ENCODE measurements at places on chromosomes 16 and 17.
A peak's percentile ranks its signal among the peaks of the same experiment; 100 is the strongest.

DNA sequence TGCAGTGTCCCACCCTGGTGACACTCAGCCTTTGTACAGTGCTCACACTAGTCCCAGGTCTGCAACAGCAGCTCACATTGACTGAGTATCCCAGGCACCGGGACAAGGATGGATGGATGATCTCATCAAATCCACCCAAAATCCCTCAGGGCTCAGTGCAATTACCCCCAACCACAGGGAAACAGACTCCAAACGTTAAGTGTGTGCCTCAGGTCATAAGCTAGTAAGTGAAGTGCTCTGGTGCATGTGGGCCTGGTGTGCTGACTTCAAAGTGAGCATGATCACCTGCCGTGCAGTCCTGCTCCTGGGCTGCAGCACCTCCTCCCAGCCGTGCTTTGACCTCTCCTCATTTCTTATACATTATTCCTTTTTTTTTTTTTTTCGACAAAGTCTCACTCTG is 31.2 kb upstream of the CD300E start:
- DNase-seq, result no peak

- DNase-seq, result no peak
These were observed 14.5 kb downstream of the RPRML start for GRCh38 chr17:46964315-46965265.

DNA sequence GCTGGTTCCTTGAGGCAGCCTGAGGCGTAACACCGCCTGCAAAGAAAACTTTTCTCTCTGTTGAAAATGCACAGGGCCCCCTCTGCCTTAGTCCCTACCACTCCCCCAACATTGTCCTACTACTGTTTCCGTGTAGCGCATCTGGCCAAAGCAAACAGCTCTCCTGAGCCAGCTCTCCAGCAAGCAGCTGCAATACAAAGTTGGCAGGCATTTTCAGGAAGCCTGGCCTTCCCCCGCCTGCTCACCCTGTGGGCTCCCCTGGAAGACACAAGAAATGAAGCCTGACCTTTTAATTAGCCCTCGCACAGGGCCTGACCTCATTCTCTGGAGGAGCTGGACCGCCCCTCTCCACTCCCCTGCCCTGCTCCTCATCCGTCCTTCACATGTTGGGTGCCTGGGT is 66.7 kb downstream of the SOX9 start:
- DNase-seq, result no peak

DNA sequence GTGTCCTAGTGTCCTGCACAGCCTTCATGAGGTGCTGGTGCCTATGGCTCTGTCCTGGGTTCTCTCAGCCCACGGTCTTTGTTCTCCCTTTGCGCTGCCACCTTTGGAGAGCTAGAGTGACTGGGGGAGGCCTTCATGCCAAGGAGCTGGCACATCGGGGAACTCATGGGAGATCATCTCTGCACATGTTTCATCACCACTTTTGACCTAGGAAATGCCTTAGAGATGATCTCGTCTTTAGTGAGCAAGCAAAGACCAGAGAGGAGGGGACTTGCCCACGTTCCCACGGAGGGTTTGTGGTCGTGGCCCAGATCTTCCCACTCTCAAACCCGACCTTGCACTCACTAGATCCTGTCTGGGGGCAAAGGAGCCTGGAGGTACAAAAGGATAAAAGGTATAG is 23.5 kb downstream of the TBX4 start:
- DNase-seq, result no peak

GRCh38 chr17:37048811-37049210 is 100.1 kb downstream of the AATF start:
- DNase-seq, result no peak

DNA sequence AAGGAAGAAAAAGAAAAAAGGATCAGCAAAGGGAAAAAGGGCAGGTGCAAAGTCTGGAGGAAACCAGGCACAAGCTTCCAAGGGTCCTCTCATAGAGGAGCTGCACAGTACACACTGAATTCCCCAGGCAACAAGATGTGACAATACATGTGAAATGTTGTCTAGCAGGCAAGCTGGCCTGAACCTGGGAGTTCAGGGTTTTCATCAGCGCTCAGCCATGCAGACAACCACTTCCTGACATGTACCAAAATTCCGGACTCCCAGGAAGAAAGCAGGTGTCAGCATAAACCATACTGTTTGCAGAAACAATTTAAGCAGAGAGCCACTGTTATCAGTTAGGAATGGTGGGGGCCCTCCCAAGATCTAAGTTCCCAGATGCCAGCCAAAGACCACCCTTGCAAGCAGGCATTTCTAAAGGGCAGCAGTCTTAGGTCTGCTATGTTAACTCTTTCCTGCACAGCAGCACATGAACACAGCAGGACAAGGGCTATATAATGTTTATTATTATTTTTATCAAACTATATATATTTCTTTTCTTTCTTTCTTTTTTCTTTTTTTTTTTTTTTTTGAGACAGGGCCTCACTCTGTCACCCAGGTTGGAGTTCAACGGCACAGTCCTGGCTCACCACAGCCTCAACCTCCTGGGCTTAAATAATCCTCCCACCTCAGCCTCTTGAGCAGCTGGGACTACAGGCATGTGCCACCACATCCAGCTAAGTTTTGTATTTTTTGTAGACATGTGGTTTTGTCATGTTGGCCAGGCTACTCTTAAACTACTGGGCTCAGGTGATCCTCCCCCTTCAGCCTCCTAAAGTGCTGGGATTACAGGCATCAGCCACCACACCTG is 10.1 kb downstream of the TK2 start:
- no peak for DNase-seq

- no peak for DNase-seq
These were observed 26.3 kb downstream of the LAT start for GRCh38 chr16:29011112-29011511.

GRCh38 chr16:10769381-10769780 is 25.7 kb downstream of the NUBP1 start:
- DNase-seq, result no peak

DNA sequence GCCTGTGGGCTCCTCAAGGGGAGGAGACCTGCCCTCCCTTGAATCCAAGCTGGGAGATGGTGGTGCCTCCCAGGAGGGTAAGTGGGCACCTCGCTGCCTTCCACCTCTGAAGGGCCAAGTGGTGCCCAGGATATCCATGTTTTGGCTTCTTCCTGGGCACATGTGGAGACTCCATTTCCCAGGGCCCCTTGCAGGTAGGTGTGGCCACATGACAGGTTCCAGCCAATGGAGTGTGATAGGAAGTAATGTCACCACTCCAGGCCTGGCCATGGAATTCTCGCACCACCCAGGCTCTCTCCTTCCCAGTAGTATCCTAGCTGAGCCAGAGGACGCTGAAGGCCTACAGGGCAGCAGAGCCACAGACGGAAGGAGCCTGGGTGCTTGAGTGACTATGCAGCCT is 17.6 kb upstream of the PEMT start:
- DNase-seq, result no peak

DNA sequence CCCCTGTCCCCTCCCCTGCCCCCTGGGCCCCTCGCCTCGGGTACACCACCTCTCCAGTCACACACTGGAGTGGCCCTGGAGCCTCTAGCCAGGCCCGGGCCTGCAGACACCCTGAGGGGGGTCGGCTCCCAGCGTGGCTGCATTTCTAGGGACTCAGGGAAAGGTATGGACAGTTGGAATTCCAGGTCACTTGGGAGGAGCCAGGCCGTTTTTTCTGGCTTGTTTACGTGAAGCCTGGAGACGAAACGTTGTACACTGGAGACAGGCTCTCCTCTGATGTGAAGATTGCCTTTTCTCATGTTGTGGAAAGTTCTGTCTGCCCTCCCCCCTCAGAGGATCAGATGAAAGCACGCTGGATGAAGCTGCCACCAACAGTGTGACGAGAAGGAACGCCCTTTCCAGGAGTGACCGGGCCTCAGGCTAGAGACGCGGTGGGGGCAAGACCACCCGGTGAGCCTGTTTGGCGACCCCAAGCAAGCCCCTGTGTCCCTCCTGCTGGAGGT is 4.0 kb upstream of the PPP1R27 start:
- DNase-seq, result no peak

DNA sequence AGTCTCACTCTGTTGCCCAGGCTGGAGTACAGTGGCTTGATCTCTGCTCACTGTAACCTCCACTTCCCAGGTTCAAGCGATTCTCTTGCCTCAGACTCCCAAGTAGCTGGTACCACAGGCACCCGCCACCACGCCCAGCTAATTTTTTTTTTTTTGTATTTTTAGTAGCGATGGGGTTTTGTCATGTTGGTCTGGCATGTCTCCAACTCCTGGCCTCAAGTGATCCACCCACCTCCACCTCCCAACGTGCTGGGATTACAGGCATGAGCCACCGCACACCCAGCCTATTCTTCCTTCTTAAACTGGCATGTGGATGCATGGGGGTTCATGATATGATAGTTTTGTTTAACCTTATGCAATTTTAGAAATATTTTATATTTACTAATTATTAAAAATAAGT is 39.4 kb upstream of the VWA3A start:
- DNase-seq, result no peak

GRCh38 chr17:42708588-42708987 is 26.3 kb downstream of the CNTNAP1 start:
- DNase-seq, result no peak

DNA sequence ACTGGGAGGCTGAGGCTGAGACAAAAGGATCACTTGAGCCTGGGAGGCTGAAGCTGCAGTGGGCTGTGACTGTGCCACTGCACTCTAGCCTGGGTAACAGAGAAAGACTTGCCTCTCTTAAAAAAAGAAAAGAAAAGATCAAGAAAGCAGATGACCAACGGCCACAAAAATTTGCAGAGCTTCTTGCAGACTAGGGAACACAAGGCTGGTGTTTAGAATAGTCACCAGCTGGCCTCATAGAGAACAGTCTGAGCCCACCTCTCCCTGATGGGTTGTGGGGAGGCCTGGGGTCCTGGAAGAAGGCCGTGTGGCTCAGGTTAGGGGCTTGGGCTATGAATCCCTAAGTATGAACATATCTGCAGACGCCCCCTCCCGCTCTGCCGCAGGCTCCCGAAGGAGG is 73.7 kb upstream of the MED9 start:
- no peak for DNase-seq

DNA sequence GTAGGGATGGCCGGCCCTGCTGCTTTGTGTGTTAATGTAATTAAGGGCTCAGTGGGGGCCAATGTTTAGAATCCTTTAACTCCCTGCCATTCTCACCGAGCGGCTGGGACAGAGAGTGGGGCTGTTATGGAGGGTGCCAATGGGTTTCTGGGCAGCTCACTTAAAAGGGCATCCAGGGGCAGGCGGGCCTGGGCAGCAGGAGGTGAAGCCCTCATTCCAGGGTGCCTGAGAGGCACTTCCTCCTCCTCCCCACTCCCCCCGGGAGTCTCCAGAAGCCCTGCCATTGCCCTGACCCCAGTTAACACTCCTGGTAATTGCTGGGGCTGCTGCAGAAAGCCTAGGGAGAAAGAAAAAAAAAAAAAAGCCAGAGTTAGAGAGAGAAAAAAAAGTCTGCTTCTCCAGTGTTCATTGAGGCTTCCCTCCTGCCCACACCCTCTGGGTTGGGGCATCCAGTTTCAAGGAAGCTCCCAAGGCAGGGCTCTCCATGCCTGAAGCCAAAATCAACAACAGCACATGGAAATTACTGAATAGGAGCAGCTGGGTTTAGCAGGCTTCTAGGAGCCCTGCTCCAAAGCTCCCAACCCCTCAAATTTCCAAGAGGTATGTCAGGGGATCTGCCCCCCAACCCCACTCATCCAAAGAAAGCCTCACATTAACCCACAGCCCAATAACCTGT is 28.0 kb downstream of the CUEDC1 start:
- DNase-seq, result peak; percentile 47

DNA sequence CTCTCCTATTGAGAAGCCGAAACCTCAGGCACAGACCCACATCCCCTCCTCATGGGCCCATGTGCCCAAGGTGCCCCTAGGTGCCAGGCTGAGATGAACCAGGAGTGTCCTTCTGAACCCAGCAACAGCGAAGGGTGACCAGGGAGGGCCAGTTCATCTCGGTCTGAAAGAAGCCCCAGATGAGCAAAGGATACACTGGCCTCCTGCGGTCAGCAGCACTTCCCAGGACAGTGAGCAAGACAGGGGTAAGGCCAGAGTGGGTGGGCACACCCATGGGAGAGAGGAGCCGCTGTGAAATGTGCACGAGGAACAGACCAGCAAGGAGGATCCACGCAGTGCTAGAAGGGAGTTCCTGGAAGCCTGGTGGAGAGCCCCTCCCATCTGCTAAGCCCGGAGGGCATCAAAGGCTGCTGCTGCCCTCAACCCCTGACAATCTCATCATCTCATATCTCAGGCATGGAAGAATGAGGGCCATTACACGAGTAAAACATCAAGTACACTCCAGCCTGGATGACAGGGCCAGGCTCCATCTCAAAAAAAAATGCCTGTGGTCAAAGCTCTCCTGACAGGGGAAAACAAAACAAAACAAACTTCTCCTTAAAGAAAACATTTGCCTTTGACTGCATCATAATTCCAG is 3.3 kb upstream of the HBZ start:
- DNase-seq, result no peak
